ENCODE measurements at places on chromosomes 3 and 15.
A peak's percentile ranks its signal among the peaks of the same experiment; 100 is the strongest.

DNA sequence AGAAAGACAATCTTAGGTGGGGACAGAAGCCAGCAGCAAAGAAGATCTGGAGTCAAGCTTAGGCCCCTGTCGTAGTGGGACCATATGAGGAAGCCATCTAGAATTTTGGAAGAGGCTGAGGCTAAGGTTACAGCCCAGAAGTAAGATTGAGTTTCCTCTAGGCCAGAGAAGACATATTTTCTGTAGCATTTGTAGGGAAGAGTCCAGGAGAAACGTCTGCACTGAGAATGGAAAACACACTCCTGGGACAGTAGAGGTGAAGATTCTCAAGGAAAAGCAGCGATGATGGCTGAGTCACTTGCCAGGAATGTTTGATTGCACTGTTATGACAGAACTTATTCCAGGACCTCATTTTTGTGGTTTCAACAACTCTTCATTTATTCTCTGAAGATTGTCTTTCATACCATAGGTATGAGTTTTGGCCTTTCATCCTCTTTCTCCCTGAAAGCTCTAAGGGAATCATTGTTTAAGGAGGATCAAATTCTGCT, 107.2 kb downstream of the GTPBP8 start:
- peak; percentile 67 for DNase-seq

GRCh38 chr3:164890061-164890460, 188.2 kb downstream of the SI start:
- DNase-seq, result no peak

DNA sequence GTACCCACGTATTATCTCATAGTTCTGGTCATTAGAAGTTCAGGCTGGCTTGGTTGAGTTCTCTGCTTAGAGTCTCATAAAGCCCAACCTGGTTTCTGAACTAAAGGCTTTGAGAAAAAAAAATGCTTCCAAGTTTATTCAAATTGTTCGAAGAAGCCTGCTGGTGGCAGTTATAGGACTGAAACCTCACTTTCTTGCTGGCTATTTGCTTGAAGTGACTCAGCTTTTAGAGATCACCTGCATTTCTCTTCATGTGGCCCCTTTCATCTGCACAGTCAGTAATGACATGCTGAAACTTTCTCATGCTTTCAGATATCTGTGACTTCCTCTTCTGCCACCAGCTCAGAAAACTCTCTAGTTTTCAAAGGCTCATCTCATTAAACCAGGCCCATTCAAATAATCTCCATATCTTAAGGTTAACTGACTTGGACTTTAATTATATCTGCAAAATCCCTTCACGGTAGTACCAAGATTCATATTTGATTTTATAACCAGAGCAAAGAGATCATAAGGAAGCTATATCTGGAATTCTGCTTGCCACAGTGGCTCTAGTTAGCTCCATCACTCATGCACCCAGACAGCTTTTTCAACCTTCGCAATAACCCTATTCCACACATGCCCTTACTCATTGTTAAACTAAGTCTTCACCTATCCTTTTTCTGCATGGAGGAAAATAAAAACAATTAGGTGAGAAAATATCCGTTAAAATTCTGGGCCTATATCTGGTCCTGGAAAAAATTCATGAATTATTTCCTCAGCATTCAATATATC, 433.8 kb upstream of the CBLB start:
- no peak for DNase-seq

- DNase-seq, result no peak
Measured at GRCh38 chr3:78818161-78818985, 949.4 kb downstream of the ROBO1 start.

GRCh38 chr3:82654708-82655107, 893.3 kb upstream of the GBE1 start:
- no peak for DNase-seq

- no peak for DNase-seq
Measured at GRCh38 chr3:23867838-23868237, 49.0 kb downstream of the NKIRAS1 start.

DNA sequence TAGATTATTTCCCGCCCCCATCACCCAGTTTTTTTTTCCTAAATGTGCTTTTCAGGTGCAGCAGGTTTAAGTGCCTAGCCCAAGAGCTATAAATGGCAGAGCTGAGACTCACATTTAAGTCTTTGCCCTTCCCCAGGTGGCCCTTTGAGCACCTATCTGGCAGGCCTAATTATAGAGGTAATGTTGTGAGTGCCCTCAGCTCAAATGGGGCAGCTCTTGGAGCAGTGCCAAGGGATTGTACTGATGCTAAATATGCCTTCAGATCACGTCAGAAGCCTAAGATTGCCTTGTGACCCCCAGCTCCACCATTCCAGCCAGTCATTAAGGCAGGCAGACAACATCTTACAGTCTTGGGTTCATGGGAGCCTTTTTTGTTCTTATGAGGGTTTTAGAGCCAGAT, 159.5 kb downstream of the RPLP1 start:
- DNase-seq, result no peak

GRCh38 chr15:90000186-90001001, 730 bp upstream of the ZNF710 start:
- DNase-seq, result no peak

GRCh38 chr15:101523560-101523940, 34.0 kb upstream of the PCSK6 start:
- DNase-seq, result no peak

DNA sequence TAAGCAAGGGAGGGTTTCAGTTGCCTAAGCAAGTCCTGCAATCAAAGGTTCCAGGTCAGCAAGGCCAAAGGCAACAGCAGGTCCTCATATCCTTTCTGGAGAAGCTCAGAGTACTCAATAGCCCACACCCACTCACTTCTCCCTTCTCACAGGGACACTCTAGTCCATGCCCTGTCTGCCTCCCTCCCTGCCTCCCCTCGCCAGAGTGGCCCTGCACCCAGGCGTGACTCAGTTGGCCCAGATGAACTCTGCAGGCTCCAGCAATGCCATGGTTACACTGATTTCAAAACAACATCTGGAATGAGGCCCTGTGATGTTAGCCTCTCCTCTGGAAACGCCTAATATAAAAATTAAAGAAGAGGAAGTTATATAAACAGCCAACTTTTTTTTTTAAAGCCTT, 32.9 kb downstream of the IL16 start:
- no peak for DNase-seq

DNA sequence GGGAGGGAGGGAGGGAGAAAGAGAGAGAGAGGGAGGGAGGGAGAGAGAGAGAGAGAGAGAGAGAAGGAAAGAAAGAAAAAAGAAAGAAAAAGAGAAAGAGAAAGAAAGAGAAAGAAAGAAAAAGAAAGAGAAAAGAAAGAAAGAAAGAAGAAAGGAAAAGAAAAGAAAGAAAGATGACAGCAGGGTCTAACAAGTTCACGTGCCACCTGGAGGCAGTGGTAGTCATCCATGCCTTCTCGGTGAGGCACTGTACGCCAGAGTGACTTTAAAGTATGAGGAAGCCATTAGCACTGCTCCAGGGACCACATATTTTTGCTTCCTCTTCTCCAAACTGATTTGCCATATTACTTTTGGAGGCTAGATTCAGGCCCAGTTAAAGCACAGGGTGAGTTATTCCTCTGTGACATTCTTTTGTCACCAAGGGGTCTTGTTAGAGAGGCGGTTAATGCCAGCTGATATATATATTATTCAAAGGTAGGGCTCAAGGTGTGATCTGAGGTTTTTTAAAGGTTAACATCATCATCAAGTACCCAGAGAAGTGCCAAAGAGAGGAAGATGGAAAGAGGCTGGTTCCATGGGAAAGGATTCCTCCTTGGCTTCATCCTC, at the start of gene HTR3D:
Gene HTR3D (plus strand): TSS at position 556 of the 606 bp plus-strand sequence. CDS start 0 bp downstream, at position 556.
- DNase-seq, result peak; percentile 69

DNA sequence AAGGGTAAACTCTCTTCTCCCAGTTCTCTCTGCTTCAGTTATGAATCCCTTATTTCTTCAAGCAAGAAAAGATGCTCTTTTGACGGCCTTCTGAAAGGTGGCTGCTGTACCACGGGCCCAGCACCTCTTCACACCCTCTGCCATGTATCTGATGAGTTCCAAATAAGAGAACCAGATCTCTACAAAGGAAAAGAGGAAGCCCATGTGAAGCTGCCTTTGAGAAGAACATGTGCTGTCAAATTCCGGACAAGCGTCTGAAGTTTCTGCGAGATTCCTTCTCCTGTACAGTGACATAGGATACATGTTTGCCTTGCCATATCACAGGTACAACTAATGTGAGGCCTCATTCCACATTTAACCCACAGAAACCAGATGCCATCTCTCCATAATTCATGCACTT, 59.2 kb downstream of the SH3BP5 start:
- DNase-seq, result no peak

GRCh38 chr3:187406927-187407326, 38.7 kb downstream of the RTP4 start:
- DNase-seq, result no peak

GRCh38 chr3:53820756-53821580, 25.3 kb downstream of the CHDH start:
- DNase-seq, result no peak

- no peak for DNase-seq
Measured at GRCh38 chr15:34114215-34114614, 12.3 kb downstream of the PGBD4 start.

All from kidney epithelial cell (primary cell).